Activated T-helper 1 cell treated with anti-CD3 and anti-CD28 coated beads, Interleukin-2, amount 50 U/mL, for 16 hours (primary cell): ENCODE measurements at places on chromosomes 6 and 20.

- no peak for DNase-seq
Measured at GRCh38 chr6:98941319-98941718, 6.4 kb downstream of the FBXL4 start.

DNA sequence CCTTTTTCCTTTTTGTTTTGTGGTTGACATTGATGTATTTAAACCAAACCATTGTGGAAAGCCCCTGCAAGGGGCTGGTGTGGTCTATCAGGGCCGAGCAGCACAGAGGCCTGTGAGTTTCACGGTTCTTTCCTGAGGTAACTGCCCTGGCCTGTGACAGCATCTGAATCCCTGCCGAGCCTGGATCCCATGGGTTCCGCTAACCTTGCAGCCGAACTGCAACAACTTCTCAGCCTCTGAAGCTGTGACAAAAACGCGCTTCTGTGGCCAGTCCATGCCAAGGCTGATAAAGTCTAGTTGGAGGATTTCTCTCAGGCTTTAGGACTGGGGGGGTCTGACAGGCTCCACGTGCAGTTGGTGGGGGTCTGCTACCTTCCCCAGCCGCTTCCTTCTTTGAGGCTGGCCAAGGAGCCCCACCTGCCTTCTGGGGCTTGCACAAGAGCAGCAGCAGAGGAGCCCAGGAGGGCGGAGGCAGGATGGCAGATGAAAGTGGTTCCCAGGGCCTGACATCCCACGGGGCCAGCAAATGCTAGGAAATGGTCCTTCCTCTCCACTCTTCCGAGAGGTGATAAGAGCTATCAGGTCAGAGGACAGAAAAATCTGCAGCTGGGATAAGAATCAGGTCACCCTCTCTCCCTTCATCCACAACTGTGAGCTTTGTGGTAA is 150.9 kb downstream of the PREX1 start:
- DNase-seq: no peak

- no peak for DNase-seq
Measured at GRCh38 chr20:25206063-25206403, 10.5 kb downstream of the ENTPD6 start.

DNA sequence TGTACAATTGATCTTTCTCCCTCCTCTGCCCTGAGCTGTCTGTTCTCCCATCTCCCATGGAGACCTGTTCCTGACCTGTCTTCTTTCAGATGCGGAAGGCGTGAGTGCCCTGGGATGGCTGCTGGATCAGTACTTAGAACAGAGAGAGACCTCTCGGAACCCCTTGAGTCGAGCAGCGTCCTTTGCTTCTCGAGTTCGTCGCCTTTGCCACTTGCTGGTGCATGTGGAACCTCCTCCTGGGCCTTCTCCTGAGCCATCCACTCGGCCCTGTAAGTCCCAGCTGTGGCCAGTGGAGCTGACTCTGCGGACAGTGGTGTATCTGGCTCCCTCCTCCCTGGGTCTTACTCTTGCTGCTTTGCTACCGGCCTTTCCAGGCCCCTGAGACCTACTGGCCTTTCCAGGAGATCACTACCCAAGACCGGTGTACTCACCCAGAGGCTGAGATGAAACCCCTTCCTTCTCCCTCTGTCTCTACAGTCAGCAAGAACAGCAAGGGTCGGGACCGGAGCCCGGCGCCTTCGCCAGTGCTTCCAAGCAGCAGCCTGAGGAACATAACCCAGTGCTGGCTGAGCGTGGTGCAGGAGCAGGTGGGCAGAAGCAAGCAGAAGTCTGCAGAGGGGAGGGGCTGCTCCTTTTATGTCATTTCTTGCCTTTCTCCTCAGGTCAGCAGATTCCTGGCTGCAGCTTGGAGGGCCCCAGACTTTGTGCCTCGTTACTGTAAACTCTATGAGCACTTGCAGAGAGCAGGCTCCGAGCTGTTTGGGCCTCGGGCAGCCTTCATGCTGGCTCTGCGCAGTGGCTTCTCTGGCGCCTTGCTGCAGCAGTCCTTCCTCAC is 22.5 kb downstream of the CUL9 start:
- DNase-seq: no peak

GRCh38 chr6:31634131-31634530 is 13.6 kb downstream of the PRRC2A start:
- DNase-seq: no peak

DNA sequence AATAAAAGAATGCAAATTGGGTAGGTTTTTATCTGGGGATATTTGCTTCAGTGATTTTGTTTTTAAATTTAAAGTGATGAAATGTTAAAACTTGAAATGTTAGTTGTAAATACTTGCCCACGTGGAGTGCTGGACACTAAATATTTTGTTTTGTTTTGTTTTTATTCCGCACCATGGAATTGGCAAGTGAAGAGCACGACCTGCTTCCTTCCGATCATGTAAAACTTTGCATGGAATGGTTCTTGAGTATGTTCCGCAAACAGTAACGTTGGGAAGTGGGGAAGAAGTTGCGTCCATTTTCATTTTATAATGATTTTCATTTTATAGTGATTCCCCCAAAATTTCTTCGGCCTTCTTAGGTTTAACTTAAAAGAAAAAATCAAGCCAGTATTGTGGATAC is 765 bp downstream of the IRAK1BP1 start:
- DNase-seq: no peak

DNA sequence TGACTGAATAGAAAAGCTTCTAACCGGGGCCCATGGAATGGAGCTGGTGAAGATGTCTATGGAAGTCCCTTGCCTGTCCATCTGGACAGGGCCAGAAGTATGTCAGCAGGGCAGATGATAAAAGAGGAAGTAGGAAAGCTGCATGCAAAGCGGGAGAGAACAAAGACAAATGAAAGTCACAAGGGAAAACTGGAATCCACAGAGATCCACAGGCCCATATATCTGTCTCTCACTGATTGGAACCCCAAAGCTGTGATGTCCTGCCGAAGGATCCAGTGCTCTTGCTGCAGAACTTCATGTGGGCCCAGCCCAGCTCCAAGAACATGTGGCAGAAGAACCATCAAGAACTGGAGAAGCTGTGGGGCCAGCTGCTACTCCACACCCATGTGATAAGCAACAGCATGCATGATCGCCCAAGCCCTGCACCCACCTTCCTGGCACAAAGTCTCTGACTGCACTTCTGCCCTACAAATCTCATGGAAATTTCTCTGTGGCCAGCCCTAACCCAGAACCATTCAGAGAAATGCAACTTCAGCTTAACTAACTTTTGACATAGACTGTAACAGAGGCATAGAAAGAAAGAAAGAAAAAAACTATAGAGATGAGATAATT is 716.0 kb downstream of the KIF16B start:
- no peak for DNase-seq

DNA sequence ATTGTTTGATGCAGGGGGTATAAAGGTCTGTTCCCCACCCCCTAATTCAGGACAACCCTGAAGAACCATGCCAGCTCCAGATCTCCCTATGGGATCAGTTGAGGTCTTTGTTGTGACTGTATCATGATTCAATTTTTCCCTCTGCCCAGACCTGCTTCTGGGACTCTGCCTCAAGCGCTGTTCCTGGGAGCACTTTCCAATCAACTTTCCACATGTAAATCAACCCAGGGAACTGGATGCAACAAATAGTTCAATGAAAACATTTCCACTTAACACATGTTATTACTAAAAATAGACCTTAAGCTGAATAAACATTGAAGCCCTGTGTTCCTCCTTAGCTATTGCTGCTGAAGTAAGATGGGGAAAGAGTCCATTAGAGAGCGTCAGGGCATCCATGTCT is 139.5 kb downstream of the C6orf58 start:
- no peak for DNase-seq

DNA sequence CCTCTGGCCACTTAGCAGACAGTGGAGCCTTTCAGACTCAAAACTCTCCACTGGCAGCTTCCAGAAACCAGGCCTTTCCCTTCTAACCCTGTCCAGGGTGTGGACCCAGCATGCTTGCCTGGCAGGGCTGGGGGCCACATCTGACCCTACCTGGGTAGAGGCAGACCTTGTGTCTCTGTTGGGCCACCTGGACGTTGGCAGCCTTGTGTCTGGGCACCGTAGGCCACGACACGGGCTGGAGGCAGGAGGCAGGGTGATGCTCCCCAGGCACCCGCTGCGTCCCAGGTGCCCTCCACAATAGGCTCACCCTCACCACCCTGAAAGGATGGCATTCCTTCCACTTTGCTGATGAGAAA is 67.6 kb downstream of the NOL4L start:
- no peak for DNase-seq

- DNase-seq: no peak
Measured at GRCh38 chr6:14757418-14757817, 488.5 kb upstream of the JARID2 start.

DNA sequence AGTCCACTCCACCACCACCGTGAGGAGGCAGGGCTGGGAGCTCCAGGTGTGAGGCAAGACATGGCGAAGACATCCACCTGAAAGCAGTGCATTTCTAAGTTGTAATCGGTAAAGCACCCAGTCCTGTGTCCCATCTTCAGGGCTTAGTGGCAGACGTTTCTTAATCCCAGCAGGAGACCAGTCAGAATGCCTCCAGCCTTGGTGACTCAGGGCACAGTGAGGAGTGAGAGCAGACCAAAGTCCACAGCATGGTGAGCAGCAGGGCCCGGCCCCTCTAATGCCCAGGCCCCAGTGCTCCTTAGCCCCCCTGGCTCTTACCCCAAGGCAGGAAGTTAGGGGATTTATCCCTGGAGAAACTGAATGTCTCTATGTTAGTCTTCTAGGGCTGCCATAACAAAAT is 183.9 kb downstream of the SYNDIG1 start:
- DNase-seq: no peak

DNA sequence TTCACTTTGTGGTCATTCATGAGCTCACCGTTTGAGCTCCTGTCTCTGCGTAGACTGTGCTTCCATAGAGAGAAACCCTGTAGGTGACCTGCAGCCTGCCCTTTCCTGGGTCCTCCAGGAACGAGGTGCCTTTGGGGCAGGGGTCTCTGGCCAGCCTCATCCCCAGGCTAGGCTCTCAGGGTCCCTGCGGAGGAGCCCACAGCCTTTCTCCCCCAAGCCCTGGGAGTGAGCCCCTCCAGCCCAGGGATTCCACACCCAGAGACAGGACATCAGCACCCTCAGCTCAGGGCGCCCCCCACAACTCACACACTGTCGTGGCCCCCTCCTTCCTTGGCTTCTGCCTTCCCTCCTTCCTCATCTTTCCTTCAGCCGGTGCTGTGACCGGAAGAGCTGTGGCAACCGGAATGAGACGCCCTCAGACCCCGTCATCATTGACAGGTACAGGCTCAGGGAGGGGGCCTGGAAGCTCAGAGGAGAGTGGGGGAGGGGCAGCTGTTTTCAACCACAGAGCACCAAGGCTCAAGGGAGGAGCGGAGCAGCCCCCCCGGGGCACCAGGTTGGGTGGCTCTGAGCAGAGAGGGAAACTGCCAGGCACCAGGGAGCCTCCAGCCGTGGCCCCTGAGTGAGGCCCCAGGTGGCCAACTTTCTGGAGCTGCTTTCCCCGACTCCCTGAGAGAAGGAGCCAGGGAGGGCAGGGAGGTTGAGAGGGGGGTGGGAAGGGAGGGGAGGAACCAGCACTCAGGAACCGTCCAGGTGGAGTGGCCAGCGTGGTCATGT is 16.8 kb downstream of the EBF4 start:
- no peak for DNase-seq

GRCh38 chr20:50259705-50260478 is 69.3 kb downstream of the CEBPB start:
- DNase-seq: no peak

DNA sequence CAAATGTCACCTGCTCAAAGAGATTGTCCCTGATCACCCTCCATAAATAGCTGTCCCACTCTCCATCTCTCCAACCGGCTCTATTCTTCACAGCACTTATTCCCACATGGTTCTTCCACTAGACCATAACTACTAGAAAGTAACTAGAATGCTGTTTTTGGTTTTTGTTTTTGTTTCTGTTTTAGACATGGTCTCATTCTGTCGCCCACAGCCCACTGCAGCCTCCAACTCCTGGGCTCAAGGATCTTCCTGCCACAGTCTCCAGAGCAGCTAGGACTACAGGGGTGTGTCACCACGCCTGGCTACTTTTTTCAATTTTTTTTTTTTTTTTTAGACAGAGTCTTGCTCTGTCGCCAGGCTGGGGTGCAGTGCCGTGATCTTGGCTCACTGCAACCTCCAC is 12.2 kb downstream of the MMP24 start:
- DNase-seq: no peak

GRCh38 chr6:132764370-132764769 is 6.7 kb upstream of the VNN2 start:
- DNase-seq: no peak

DNA sequence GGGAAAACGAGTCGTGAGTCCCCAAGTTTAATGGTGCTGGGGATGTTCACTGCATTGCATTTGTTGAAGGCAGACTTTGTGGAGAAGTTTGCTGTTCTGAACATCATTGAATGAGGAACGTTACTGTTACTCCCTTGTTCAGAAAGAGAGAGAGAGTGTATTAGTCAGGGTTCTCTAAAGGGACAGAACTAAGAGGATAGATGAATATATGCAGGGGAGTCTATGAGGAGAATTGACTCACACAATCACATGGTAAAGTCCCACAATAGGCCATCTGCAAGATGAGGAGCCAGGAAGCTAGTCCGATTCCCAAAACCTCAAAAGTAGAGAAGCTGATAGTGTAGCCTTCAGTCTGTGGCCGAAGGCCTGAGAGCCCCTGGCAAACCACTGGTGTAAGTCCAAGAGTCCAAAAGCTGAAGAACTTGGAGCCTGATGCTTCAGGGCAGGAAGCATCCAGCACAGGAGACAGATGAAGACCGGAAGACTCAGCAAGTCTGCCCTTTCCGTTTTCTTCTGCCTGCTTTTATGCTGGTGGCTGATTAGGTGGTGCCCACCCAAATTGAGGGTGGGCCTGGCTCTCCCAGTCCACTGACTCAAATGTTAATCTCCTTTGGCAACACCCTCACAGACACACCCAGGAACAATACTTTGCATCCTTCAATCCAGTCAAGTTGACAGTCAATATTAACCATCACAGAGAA is 223.5 kb upstream of the PCSK2 start:
- DNase-seq: no peak

- DNase-seq: no peak
Measured at GRCh38 chr6:85600713-85601313, 7.2 kb upstream of the SNX14 start.

GRCh38 chr20:25459111-25459830 is 51.8 kb downstream of the GINS1 start:
- no peak for DNase-seq

DNA sequence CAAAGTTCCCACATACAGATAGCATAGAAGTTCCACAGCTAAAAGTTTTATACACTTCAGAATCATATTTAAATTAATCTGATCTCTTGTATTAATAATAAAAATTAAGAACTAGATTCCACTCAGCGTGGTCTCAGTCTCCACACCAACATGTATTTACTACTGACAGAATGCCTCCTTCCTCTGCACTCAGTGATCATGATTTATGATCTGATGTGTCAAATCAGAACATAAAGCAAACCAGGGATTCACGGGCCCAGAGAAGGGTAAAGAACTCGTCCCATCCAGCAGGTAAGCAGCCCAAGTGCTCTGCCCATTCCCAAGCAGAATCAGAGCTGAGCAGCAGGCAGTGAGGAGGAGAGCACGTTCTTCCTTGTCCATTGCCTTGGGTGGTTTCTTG is 14.2 kb upstream of the ATRN start:
- DNase-seq: no peak

GRCh38 chr20:13461849-13462458 is 176.8 kb downstream of the TASP1 start:
- no peak for DNase-seq

- DNase-seq: no peak
Measured at GRCh38 chr6:161305860-161306259, 32.0 kb upstream of the AGPAT4 start.

GRCh38 chr6:161105408-161105807 is 113.8 kb downstream of the MAP3K4 start:
- no peak for DNase-seq

GRCh38 chr6:69913361-69913760 is 47.0 kb downstream of the COL19A1 start:
- no peak for DNase-seq

GRCh38 chr6:111985202-111985731 is 68.6 kb upstream of the CCN6 start:
- no peak for DNase-seq
